ENCODE measurements at places on chromosomes 12 and 14.

DNA sequence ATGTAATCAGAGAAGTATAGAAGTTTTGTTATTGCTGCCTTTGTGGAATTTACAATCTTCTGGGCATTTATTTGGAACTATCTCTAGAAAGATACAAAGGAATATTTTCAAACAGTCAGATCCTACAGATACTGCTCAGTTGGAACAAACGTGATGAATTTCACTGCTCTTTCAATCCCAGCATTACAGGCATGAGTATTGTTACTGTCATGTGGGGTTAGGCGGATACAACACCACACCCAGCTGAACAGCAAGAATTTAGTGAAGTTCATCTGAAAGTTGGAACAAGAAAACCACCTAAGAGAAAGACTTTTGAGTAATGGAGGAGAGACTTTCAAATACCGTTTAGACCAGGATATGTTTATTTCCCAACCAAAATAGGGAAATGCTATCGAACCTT, 123.3 kb upstream of the PLXNC1 start:
- no peak for DNase-seq

GRCh38 chr12:111093428-111094142, 173.2 kb upstream of the MYL2 start:
- DNase-seq: no peak

DNA sequence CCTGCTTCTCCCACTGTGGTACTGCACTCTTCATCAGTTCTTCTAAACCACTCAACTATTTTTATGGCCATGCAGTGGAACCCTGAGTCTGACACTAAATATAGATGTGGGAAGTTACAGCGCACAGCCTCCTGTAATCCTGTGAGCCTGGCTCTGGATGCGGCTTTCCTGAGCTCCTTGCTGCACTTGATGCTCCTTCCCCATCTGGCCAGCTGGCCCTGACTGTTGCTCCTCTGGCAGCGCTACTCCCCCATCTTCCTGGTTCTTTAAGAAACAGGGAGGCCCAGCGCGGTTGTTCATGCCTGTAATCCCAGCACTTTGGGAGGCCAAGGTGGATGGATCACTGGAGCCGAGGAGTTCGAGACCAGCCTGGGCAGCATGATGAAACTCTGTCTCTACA, 24.6 kb downstream of the IQSEC3 start:
- DNase-seq: no peak

GRCh38 chr14:76866456-76866855, 40.2 kb downstream of the LRRC74A start:
- DNase-seq: no peak

DNA sequence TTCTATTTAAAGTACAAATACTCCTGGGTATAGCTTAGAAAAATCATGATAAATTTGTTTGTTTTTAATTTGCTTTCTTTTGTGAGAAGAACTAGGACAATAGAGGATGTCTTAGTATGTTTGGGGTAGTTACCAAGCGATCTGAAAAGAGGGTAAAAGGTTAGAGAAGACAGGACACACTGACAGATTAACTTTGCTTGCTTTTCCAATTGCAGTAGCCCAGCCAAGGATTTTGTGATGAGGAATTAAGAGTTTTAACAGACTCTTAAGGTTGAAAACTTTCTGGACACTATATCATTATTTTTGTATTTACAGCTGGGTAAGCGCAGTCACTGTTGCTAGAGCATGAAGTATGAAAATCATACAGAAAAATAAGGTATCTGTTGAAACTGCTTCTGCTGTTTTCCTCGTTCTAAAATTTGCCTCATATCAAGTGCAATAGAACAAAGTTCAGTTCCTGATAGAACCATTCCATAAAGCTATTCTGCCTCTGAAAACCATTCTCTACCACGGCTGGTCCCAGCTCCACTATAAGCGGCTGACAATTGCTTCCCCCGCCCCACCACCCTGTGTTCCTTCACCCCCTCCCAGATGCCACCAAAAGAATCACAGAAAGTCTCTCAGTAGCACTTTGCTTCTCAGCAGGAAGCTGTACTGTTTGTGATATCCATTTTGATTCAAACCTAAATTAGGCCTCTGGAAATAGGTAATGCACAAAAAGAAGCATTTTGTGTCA, 413.4 kb downstream of the BCAT1 start:
- no peak for DNase-seq

- peak; percentile 35 for DNase-seq
Observed at GRCh38 chr14:99524804-99525698, 43.8 kb downstream of the CCNK start.

DNA sequence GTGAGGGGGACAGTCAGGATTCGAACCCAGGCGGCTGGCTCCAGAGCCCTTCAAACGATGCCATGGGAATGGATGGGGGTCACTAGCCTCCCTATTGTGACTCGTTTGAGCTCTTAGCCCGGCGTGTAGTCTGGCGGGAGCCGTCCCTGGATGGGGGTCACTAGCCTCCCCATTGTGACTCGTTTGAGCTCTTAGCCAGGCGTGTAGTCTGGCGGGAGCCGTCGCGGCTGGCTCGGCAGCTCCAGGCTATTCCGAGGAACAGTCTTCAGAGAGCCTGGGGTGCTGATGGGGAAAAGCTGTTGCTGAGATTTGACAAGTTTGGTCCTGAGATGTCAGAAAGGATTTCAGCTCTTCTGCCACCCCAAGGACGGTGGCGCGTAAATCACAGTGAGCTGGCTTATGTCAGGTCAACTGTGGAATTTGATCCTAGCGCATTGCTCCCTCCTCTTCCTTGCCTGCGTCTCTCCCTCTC, 58.3 kb downstream of the CALM1 start:
- DNase-seq: no peak

DNA sequence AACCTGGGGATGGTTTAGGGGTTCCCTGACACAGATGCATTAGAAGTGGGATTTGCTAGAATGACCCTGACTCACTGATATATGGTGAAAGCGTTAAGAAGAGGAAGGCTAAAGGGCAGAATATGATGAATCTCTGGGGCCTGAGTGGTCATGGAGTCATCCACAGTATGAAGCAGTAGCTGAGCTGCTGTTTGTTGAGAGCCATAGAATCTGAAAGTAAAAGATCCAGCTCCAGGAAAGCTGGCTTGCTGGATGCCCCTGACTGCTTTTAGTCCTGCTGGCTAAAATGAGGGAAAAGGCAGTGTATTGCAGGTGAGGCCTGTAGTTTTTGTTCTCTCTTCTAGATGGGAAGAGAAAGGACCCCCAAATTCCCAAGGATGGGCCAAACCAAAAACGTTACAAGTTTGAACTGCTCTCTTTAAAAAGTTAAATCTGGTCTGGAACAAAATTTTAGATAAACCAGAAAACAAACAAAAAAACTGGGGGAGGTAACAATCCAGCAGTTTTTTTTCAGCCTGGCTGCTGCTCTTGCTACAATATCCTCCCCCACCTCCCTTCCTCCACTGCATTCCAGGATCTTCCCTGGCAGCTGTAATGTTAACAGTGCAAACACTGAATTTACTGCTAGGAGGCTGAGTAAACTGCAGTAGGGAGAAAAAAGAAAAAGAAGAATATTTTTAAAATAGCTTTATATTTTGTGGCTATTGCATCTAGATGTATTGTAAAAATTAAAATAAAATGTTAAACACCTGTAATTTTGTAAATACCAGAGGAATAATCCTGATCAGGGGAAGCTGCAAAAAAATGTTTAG, 16.5 kb downstream of the SEL1L start:
- no peak for DNase-seq

GRCh38 chr14:61492474-61492873, 171.1 kb downstream of the PRKCH start:
- DNase-seq: no peak

- no peak for DNase-seq
Observed at GRCh38 chr12:4813741-4814140, 93.5 kb downstream of the GALNT8 start.

DNA sequence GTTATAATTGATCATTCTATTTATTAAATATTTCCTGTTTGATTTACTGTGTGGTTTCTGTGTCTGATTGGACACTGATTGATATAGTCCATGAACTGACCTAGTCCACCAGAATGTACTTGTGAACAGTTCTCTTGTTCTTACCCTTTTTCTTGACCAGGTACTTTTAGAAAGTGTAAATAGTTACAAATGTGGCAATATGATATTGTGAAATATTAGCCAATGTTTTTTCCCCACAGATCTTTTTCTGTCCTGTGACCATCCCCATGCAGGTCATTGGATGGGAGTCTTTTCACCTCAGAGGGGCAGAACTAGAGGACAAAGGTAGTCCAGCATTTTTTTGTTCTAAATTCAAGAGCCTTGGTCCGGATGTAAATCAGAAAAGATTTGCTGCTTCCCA, 8.3 kb upstream of the CRY1 start:
- DNase-seq: no peak

DNA sequence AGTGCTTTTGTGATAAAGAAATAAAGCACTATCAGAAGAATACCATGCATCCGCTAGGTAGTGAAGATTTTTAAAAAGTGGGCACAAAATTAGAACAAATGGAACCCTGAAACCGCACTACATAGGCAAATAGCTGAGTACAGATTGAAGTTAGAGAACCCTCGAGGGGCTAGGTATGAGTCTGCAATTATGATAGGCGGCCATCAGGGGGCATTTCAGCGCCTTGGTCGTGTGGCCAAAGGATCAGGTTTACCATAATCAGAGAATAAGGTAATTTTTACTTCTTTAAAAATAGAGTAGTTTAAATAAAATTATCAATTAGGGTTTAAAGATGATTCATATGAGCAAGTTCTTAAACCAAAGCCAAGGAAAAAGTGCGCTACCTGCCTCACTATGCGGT, 129.8 kb downstream of the TMX1 start:
- peak; percentile 19 for DNase-seq

DNA sequence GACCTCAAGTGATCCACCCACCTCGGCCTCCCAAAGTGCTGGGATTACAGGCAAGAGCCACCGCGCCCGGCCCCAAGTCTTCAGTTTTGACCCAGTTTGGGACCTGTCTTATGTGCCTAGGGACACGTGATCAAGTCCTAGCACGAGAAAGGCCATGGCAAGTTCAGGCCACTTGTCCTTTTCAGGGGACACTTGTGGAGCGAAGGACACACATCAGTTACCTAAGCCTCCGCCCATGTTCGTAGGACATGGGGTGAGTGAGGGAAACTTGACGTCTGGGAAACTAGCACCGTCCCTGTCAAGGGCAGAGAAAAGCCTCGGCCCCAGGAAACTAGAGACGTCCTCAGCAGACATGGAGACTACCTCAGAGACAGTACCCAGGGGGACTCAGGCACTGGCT, 60.7 kb downstream of the KDM2B start:
- no peak for DNase-seq

DNA sequence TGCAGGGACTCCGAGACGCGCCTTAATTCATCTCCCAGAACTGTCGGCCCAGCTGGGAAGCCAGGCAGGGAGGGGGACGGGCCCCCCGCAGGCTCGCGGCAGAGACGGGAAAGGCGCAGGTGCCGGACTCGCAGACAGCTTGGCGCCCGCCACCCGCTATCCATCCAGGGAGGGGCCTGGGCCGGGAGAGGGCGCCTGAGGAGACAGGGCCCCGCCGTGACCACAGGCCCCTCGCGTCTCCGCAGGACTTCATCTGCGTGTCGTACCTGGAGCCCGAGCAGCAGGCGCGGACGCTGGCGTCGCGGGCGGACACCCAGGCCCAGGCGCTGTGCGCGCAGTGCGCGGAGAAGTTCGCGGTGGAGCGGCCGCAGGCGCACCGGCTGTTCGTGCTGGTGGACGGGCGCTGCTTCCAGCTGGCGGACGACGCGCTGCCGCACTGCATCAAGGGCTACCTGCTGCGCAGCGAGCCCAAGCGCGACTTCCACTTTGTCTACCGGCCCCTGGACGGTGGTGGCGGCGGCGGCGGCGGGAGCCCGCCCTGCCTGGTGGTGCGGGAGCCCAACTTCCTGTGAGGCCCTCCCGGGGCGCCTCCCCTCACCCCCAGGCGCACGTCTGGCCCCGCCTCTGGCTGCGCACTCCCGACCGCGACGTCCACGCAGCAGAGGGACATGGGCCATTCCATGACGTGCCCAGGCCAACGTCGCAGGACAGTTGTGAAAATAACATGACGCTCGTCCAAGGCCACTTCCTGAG, 60.6 kb downstream of the LGMN start:
- no peak for DNase-seq

- no peak for DNase-seq
Observed at GRCh38 chr14:21509432-21510143, 1.6 kb downstream of the METTL3 start.

DNA sequence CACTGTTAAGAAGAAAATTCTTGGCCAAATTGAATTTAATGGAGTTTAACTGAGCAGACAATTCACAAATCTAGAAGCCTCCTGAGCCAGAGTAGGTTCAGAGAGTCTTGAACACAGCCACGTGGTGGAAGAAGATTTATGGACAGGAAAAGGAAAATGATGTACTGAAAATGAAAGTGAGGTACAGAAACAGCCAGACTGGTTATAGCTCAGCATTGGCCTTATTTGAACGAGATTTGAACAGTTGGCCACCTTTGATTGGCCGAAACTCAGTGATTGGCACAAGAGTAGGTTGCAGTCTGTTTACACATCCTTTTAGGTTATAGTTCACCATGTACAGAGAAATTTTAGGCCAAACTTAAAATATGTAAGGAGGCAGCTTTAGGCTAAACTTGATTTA, 9.9 kb downstream of the OAS2 start:
- no peak for DNase-seq

- DNase-seq: peak; percentile 59
Observed at GRCh38 chr12:56377310-56377988, 14.8 kb upstream of the APOF start.

DNA sequence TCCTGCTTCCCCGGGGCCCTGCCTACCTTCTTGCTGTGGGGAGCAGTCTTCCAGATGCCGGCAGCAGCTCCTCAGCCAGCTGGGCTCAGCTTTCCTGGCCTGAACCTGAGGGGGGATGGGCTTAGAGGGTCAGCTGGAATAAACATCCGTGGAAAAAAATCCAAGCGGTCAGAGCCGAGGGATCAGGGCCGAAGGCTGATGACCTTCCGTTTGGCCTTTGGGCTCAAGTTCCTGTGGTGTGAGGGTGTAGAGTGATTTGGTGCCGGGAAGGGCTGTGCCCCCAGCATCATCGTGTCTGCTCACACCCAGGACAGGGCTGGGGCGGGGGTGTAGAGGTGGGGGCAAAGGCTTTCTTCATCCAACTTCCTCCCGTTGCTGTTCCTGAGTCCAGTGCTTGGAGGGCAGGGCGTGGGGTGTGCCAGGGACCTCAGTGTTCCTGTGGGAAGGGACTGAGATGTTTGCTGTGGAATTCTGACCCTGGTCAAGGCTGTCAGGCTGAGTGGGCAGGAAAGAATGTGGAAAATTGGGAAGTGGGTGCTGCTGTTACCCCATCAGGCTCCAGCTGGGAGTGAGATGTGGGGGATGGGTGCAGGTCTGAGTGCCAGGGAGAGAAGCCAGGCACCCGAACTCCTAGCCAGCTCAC, 2.6 kb downstream of the SMIM41 start:
- no peak for DNase-seq

DNA sequence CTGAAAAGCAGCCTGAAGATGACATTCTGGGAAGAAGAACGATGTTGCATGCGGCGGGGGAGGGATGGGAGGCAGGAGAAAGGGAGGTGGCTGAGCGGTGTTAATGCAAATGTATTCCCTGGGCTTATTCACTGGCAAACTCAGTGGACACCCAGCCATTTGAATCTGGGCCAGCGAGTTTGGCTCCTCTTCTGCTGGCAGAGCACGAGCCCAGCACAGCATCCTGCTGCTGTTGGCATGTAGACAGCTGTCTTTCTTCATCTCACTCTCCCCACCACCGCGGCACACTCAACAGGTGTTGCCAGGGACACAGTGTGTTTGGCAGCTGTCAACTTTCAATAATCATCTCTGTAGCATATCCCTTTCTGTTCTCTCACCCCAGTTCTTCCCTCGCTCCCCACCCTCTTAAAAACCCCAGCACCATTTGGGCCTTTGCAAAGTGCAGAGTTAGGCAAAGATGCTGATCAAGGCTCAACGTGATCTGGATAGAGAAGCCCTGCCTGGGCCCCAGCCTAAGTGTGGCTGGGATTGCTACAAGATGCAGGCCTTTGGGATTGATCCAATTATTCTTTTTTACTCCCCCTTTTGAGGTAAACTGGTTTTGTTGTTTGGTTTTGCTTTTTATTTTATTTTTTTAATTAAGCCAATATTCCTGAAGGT, 131.9 kb downstream of the EXOC5 start:
- no peak for DNase-seq

All from hematopoietic multipotent progenitor cell treated with erythropoietin and hydrocortisone succinate and interleukin-3 and kit ligand, for 4 days (in vitro differentiated cells).